Stimulated activated CD4-positive, alpha-beta T cell treated with anti-CD3 and anti-CD28 coated beads, TNF-alpha, amount 100 ng/mL, for 1 hour (primary cell): ENCODE measurements at places on chromosomes 11 and 22.
A peak's percentile ranks its signal among the peaks of the same experiment; 100 is the strongest.

DNA sequence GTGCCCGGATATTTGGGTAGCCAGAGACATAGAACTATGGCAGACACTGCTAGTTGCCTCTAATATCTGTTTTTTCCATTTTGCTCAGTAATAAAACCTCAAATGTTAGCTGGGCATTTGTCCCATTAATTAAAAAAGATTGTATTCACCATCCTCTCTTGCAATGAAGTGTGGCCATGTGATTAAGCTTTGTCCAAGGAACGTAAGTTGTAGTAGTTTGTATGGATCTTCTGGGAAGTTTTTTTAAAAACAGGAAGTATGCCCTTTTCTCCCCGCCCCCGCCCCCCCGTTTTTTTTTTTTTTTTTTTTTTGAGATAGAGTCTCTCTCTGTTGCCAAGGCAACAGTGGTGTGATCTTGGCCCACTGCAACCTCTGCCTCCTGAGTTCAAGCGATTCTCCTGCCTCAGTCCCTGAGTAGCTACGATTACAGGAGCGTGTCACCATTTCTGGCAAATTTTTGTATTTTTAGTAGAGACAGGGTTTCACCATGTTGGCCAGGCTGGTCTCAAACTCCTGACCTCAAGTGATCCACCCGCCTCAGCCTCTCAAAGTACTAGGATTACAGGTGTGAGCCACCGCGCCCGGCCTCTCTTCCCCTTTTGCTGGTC, 1.7 kb upstream of the TMEM135 start:
- no peak for DNase-seq

DNA sequence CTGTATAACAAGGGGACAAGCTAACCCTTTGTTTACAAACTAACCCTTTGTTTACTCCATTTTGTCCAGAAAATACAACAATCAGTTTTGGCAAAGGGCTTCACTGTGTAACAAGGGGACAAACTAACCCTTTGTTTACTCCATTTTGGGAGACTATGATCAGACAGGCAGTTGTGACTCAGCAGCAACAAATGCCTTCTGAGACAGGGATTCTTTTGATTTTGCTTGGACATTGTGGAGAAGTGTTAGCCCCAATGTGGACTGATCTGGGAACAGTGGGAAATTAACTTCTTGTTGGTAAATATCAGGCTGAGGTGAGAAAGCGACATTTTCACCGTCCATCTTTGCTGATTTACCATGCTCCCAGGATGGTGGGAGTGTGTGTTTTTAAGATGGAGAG, 983 bp downstream of the EHF start:
- DNase-seq = no peak

DNA sequence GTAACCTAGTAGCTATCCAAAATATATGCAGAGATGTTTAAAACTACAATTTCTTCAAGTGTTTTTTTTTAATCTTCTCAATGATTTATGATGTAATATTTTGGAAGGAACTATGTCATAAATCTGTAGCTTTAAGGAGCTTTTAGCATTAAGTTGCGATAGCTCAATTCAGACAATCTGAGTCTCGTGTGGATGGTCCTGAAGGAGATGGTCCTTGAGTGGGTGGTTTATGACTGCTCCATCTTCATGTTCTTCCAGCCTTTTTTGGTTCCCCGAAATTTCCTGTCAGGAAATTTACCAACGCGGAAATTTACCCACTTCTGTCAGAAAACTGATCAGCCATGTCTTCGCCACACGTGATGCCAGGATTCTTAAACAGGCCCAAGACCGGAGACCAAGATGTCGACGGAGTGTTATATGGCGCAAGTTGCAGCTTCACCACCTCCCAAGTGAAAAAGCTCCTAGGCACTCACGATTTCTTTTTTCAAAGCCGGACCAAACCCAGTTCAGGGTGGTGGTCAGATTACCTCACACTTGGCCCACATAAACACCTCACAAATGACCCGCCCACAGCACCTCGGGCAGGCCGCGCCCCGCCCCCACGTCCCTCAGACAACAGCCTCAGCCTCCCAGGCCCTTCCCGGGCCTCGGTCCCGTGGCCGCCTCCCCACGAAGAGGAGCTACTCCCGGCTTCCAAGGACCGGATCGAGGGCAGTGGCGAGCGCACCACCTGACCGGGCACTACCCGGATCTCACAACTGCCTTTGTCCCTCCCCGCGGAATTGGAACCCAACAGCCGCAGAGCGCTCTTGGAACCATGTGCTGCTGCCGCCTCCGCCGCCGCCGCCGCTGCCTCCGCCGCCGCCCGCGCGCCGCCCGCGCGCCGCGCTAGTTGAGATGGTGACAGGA, at the start of gene MORC2:
Gene MORC2, minus strand, starts transcription at position 760 of the 909 bp plus-strand sequence. CDS start 885 bp downstream, outside the sequence.
- DNase-seq = no peak

GRCh38 chr22:36564422-36565158, 35.6 kb upstream of the EIF3D start:
- DNase-seq = no peak

GRCh38 chr22:44463151-44463550, 34.9 kb downstream of the RTL6 start:
- no peak for DNase-seq

DNA sequence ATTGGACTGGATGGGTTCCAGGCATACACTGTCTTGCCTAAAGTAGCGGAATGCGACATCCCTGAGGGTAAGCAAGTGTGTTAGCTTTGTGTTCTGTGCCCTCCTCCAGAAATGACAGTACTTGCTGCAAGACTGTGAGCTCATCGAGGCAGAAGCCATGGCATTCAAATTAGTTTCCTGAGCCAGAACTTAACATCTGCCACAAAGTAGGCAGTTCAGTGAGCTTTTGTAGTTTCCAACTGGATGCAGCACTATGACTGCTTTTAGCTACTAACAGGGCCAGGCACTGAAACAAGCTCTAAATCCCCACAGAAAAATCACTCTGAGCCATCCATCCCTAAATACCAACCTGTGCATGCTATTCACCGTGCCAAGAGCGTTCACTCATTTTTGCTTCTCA, 1.2 kb upstream of the FAR1 start:
- DNase-seq = no peak

DNA sequence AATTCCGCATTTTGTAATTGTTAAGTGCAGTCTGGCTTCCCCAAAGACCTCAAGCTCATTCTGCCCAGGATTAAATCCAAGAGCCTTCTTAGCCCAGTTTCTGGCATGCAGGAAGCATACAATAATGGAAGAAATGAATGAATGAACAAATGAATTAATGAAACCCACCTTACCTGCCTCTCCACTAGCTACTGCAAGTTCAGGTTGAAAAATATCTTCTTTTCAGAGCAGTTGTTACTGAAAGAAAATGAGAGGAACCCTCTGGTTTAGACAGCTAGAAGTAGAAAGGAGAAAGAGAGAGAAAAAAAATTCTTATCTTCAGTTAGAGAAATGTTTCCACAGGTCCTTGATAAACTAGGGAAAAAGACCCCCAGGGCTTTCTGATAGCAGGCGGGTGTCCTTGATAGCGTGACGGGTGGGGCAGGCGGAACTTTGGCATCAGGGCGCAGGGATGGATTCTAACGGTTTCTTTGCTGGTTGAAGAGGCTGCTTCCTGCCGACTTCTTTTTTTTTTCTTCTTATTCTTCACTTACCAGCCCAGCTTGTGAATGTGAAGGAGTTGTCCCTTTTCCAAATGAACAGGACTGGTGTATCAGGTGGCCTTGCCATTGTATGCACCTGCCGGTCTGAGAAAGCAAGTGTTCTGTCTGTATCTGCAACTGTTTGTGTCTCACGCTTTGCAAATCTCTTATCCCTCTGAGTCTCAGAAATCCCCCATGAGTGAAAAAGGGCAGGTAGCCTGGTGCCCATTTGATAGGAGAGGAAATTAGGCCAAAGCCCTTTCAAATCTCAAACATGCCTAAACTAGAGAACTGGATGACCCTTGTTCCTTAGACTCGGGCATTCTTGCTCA, 10.0 kb downstream of the LMO2 start:
- no peak for DNase-seq

GRCh38 chr11:118488480-118489109, 38.7 kb upstream of the TTC36 start:
- peak; percentile 67 for DNase-seq

DNA sequence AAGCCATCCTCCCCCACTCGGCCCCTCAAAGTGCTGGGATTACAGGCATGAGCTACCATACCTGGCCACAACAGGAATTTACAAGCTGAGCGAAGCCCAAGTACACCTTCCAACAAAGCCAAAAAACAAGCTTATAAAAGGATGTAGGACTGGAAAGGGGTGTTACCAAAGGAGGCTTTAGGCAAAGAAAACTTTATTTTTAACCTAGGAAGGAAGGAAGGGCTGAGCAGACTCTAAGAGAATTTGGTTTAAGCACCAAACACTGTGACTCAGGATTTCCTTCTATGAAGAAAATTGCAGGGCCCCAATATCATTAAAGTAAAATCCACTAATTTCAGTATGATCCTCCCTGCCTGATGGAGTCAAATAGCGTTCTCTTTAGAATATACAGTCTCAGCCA, 12.1 kb downstream of the DENND5A start:
- no peak for DNase-seq

- DNase-seq = no peak
Measured at GRCh38 chr22:26690654-26691376, 33.4 kb downstream of the MIAT start.

DNA sequence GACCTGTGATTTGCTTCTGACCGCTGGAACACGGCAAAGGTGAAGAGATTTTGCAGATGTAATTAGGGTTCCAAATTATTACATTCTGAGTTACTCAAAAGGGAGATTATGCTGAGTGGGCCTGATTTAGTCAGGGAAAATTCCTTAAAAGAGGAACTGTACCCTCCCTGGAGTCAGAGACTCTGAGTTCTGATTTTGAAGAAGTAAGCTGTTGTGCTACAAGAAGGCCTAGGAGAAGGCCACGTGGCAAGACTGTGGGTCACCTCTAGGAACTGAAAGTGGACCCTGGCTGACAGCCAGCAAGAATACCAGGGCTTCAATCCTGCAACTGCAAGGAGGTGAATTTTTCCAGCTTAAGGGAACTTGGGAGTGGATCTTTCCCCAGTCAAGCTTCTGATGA, 45.3 kb downstream of the CHRDL2 start:
- DNase-seq = no peak

DNA sequence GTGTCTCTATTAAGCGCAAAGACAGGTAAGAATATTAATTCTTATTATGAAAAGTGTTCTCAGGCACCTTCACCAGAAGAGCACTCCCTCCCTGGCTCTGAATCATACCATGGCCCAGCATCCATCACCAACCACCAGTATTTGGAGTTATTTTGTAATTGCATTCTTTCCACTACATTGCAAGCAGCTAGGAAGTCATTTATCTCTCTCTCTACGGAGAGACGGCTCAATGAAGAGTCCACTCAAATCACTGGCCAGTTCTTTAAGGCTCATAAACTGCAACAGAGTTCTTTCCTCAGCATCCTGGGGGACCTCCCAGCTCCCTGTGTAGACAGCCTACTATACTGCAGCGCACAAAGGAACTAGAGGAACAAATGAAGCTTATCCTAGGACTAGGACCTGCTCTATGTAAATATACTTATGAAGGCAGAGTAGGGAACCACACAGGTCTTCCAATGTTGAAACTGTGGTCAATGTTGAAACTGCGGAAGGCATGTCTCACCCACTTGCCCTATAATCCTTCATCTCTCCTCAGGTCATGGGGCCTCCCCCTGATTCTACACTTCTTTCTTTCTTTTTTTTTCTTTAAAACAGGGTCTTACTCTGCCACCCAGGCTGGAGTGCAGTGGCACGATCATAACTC, 63.4 kb downstream of the AAMDC start:
- no peak for DNase-seq

DNA sequence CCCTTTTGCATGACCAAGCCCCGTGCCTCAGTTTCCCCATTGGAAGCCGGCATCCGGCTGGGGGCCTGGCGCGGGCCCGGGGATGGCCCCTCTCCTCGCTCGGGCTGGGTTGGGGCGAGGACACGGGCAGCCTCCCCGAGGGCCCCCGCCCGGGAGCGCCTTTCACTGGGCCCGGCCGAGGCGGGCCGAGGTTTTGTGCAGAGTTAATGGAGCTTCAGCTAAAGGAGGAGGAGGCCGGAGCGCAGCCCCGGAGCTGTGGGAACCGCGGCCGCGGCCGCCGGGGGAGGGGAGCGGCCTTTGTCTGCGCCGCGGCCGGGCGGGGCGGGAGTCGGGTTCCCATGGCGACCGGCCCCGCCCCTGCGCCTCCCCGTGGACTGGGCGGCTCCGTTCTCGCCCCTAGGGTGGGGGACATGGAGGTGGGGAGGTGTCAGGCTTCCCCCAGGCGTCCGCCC, 1.4 kb upstream of the MAPK11 start:
- no peak for DNase-seq

- no peak for DNase-seq
Measured at GRCh38 chr11:31803813-31804311, 7.3 kb downstream of the PAX6 start.

GRCh38 chr11:113162592-113162962, 151.8 kb upstream of the TTC12 start:
- DNase-seq = no peak

- no peak for DNase-seq
Measured at GRCh38 chr22:37664249-37665101, 6.0 kb downstream of the PDXP start.

DNA sequence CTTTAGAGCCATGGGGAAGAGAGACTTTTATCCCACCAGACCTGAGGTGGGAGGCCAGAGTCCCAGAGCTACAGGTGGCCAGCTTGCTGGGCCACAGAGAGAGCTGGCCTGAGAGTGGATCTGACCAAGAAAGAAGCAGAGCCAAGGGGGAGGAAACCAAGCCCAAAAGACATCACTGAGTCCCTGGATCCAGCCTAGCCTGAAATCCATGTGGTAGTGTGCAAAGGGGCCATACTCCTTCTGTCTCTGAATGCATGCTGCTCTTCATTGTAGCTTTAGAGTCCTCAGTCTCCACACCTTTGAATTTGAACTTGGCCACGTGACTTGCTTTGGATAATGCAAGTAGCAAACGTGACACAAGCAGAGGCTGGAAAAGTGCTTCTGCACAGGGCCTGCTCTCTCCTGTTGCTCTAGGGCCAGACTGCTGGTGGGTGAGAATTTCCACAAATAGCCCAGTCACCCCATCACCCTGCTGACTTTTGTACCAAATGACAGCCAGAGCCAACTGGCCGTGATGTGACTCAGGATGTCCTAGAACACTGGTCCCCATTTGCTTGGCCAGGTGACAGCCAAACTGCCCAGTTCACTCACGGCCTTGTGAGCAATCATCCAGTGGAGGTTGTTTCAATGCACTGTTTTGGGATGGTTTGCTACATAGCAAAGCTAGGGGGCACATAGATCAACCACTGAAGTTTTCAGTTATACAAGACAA, 93.6 kb downstream of the DHCR7 start:
- no peak for DNase-seq

GRCh38 chr11:102485095-102485722, 32.6 kb upstream of the TMEM123 start:
- no peak for DNase-seq

DNA sequence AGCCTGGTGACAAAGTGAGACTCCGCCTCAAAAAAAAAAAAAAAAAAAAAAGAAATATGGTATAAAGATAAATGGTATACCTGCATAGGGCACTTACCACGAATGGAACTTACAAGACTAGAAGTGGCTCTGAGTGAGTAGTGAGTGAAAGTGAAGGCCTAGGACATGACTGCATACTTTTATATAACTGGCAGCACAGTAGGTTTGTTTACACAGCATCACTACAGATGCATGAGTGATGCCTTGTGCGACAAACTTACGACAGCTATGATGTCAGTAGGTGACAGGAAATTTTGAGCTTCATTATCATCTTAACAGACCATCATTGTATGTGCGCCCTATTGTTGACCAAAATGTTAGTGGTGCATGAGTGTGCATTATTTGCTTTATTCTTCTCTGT, 17.7 kb downstream of the XRCC6 start:
- no peak for DNase-seq
